Activated naive CD8-positive, alpha-beta T cell treated with anti-CD3 and anti-CD28 coated beads, Interleukin-2, amount 10 ng/mL, durations not matched to agents 7 days and 5 days (primary cell): ENCODE measurements at places on chromosomes 1 and 21. TPM values are rescaled to one million over a fixed set of nuclear protein-coding genes. Genes with fewer than 3 reads are reported as not detected.

The RNU1-4 gene
- total RNA-seq: 3,430 TPM

The NUAK2 gene
- total RNA-seq: 13.0 TPM

The KIF2C gene
- 76.5 TPM for total RNA-seq

The MIGA1 gene
- 13.6 TPM for total RNA-seq

The DEPDC1 gene
- total RNA-seq: 16.5 TPM

The NRAS gene
- 37.4 TPM for total RNA-seq

The ZNF695 gene
- 0.40 TPM for total RNA-seq

The NBPF6 gene
- total RNA-seq: not detected

The SNX7 gene
- not detected for total RNA-seq

The LRRC8B gene
- total RNA-seq: 13.9 TPM

The TMEM269 gene
- total RNA-seq: 0.48 TPM

The F13B gene
- not detected for total RNA-seq

The SPRR1B gene
- total RNA-seq: not detected

The HSF2BP gene
- total RNA-seq: 0.64 TPM

The PBX1 gene
- 0.11 TPM for total RNA-seq

The AIRE gene
- not detected for total RNA-seq

The CFAP107 gene
- not detected for total RNA-seq

The CADM3 gene
- total RNA-seq: not detected

The KRTAP21-1 gene
- total RNA-seq: not detected

The HES3 gene
- total RNA-seq: not detected

The CEP170 gene
- 36.1 TPM for total RNA-seq

The TAS1R3 gene
- 1.3 TPM for total RNA-seq

The RGS7 gene
- not detected for total RNA-seq

The CRB1 gene
- total RNA-seq: 0.09 TPM
